Cardiac muscle cell (in vitro differentiated cells and primary cell): ENCODE measurements at places on chromosomes 7 and 10.

- peak; percentile 73 for DNase-seq
Measured at GRCh38 chr7:25216837-25217236, 11.4 kb downstream of the NPVF start.

DNA sequence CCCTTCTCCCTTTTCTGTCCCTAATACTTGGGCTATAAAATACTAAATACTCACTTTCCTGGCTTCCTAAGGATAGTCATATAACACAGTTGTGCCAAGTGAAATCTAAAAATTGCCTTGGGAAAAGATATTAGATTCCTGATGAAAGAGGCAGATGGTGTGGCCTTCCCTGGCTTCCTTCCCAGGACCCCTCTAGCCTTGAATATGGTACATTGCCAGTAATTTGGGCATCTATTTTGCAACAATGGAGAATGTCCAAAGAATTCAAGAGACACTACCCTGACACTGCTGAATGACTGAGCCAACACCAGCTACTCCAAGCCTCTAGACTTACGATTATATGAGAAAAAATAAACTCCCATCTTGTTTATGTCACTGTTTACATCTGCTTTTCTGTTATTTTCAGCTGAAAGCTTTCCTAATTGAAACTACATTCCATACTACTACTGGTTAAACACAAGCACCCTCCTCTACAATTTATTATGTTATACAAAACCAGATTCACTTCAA, 17.9 kb downstream of the COPG2 start:
- DNase-seq = peak; percentile 55

- DNase-seq = no peak
Measured at GRCh38 chr10:35705051-35705450, 63.0 kb upstream of the FZD8 start.

- DNase-seq = peak; percentile 13
Measured at GRCh38 chr7:43211286-43211685, 98.8 kb downstream of the HECW1 start.

DNA sequence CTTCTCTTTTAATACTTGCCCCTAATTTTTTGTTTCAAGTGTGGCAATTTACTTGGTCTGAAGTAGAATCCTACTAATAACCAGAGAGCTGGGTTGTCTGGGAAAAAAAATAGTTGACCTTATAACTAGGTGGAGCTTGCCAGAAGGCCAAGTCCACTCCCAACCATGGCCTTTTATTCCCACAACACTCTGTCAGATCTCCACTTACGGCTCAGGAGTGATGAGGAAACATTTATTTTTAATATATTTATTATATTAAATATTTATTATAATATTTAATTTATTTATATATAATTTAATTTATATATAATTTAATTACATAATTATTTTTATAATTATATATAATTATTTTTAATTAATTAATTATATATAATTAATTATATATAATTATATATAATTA, 58.8 kb downstream of the TSPAN12 start:
- no peak for DNase-seq
